ENCODE measurements at places on chromosomes 7 and 10.

- peak; percentile 33 for DNase-seq
Measured at GRCh38 chr7:143910473-143911248, 8.7 kb upstream of the TCAF1 start.

- peak; percentile 56 for DNase-seq
Measured at GRCh38 chr10:34816501-34817002, 1.5 kb upstream of the PARD3 start.

- DNase-seq = no peak
Measured at GRCh38 chr10:132981173-132981555, 38.8 kb upstream of the CFAP46 start.

DNA sequence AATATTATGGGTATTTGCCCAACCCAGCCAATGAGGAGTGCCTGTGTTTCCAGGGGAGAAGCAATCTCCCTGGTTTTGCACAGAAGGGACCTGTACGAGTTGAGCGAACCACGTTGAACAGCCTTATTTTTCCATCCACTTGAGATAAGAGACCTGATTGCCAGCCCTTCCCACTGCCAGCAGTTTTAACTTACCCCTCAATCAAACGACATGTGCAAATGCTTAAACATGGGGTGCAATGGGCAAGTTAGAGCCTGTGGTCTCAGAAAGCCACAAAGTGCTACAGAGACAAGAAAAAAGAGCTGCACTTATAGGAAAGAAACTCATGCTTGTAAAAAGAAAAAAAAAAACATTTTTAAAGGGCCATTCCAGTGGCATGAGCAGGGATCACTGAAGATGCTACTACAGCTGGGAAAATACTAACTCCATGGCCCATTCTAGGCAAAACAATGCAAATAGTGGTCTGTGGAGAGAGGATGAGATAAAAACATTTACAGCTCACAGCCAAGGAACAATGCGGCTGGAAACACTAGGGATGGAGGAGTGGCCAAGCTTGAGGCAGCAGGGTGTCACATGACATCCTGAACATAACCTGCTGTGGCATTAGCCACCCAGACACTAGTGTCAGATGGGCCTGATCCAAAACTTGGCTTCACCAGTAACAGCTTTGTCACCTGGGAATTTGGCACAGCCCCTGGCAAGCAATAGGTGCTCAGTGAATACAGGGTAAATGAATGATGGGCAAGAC lies 162.8 kb downstream of the ELMO1 start:
- no peak for DNase-seq

GRCh38 chr7:69593511-69593910 lies 4.8 kb upstream of the AUTS2 start:
- no peak for DNase-seq

DNA sequence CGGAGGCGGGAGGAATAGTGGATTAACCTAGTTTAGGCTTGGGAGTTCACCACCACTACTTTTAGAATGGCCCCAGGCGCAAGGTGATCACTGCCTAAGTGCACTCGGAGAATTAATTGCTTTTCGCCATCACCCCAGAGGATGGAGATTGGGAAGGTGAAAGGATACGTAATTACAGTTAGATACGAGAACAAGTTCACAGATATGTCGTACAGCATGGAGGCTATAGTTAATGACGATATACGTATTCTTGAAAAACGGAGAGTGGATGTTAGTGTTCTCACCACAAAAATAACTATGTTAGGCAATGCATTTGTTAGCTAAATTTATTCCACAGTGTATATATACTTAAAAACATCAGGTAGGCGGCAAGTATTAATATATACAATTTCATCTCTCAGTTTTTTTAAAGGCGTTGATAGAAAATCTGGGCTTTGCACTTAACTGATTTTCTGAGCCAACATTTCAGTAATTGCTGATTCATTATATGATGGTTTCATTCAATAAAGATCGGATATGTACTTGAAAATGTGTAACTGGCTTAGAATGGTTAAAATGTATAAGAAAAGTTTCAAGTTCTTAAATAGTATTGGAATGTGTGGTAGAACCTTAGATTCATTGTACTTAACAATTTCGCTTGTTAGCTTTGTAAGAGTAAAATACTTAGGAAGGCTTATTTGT lies 683 bp downstream of the CDC123 start:
- no peak for DNase-seq

Measured in iris pigment epithelial cell (primary cell).